T-cell (primary cell): ENCODE measurements at places on chromosomes 4 and X.

DNA sequence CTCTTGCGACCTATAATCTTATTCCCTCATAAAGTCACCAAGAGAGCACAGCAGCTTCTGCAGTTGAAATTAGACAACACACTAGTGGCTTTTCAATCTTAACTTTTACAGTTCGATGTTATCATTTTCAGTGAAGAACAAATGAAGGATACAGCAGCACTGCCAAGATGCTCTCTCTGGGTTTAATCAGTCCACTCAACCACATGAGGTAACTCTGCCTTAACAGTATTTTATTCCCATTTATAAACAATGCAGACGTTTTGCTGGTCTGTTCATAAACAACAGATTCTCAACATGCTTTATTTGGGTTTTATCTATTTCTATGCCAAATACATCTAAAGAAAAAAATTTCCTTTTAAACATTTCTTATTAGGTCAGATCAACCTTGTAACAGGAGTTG, 646.0 kb upstream of the FAM241A start:
- no peak for DNase-seq

DNA sequence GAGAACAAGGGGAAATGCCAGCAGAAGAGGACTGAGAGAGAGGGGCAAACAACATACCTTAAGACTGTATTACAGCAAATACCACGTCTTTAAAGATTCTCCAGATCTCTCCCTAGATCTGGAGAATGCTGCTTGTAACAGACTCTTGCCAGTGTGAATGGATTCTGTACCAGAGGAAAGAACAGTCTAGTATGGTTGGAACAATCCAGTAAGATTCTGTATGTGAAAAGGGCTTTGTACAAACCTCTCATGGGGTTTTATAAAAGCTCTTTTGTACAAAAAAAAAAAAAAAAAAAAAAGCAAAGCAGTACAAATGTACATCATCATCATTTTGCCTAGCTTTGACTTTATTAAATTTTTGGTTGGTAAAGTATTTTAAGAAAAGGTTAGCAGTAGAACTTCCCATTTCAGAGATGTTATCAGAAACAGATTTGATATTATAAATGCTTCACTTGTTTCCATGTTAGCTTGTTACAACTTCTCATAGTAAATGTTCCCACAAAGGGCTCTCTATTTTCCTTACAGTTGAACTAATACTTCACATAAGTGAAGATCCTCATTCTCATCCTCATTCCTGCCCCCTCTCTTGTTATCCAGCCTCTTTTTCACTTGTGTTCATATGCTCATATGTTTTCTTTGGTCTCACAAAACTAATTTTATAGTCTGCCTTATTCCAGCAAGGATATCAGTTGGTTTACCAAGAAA, 144.2 kb downstream of the EDA start:
- no peak for DNase-seq

- DNase-seq = no peak
Measured at GRCh38 chr4:61336488-61336887, 136.4 kb downstream of the ADGRL3 start.

DNA sequence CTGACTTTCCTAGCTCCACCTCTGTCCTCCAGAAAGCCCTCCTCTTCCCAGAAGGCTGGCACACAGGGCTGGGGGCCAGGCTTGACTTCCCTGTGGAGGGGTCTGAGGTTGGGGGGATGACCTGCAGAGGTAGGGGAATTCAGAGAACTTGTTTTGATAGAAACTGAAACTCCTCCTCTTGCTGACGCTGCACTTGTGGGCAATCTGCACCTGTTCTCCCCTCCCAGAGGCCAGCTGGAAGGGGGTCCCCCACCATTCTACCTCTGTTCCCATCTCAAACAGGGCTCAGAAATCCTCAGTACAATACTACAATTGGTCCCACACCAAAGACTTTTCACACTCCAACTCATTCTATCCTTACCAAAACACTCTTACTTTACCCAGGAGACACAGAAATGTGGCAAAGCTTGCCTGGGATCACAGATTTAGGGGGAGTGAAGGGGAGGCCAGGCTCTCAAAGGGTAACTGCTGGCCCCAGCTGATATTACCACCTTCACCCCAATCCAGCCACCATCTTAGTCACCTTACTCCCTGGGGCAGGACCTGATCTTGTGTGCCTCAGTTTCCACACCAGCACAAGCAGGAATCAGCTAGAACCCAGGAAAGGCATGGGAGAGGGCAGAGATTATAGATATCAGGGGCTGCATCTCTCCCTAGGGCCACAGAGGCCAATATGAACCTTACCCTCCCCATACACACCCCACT, 18.5 kb downstream of the OTUD5 start:
- DNase-seq = peak; percentile 85

GRCh38 chr4:53598901-53599300, 7.6 kb upstream of the LNX1 start:
- DNase-seq = no peak

DNA sequence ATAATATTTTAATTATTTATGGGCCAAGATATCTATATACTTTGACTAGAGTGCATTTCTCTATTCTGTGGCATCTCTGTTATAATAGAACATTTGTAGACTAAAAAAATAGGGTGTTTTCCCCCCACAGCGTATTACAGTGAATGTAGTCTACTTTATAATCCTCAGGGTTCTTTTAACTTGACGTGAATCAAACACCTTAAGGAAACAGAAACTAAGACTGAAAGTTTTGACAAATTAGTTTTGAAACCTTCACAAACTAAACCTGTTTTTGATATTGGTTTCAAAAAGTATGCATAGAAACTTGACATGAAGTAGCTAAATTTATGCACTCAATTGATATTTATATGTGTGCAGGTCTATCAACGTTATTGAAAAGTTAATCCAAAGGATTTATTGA, 1963.1 kb upstream of the TENM3 start:
- DNase-seq = no peak

GRCh38 chr4:126227428-126227827, 912.7 kb downstream of the FAT4 start:
- DNase-seq = no peak

DNA sequence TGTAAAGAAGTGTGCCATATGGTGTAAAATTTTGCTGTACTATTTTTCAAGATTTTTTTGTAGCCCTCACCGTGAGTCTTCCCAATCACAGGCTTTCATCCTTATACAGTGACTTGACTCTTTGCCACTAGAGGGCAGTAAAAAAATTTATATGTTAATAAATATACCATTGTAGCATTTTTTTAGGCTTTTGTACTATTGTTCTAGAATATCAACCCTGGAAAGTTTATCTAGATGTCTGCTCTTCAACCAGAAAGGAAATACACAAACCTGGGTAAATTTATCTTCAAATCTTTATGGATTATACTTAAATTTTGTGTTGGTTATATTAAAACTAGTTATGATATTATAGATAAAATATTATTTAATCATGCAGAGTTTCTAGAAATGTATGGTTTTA, 235.3 kb downstream of the TENM3 start:
- no peak for DNase-seq

DNA sequence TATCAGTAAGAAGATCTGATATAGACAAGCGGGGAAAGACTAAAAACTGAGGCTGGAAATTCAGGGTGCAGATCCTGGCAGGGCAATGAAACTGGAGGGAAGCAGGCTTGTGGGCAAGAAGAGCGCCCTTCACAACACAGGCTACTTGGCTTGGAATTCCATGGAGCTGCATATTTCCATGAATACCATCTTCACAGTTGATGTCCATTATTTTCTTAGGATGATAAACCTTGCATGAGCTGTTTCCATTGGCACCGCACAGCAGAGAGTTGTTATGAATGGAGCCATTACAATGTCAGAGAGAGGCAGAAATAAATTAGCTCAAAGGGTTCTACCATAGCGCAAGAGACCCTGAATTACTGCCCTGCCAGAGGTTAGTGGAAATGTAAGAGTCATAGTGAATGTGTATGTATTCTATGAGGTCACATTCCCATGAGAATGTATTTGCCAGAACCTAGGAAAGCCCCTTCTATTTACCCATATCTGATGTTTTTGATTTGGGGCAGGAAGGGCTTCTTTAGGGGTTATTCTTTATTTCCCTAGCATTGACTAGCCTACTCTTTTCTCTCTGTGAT, 215.6 kb downstream of the PALLD start:
- DNase-seq = no peak

DNA sequence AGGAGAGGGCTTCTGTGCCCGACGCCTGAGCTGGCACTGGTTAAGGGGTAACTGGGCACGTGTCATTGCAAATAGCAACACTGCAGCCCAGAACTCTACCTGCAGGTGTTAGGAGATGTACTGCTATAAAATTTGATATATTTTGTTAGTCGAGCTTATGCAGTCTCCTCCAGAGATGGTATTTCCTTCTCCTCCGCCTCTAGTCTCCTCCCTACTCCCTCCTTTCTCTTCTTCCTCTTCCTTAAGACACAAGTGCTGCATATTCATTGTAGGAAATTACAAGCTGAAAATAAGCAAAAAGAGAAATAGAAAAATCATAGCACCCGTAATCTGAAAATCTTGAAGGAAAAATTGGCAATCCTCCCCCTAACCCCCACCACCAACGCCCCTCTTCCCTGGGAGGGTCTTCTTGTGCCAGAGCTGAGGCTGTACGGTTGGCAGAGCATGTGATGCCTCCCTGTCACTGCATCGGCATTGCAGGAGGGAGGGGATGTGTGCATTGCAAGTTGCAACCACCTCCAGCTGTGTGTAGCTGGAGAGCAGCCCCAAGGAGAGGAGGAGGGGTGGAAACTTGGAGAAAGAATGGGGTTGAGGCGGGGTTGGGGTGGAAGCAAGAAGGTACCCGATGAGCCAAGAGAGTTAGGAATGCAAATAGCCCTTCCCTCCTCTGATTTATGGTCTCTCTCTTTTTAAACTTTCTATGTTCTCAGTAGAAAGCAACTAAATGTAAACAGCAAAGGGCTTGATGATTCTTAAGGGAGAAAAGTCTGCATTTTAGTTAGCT, 48.3 kb upstream of the MND1 start:
- DNase-seq = no peak

DNA sequence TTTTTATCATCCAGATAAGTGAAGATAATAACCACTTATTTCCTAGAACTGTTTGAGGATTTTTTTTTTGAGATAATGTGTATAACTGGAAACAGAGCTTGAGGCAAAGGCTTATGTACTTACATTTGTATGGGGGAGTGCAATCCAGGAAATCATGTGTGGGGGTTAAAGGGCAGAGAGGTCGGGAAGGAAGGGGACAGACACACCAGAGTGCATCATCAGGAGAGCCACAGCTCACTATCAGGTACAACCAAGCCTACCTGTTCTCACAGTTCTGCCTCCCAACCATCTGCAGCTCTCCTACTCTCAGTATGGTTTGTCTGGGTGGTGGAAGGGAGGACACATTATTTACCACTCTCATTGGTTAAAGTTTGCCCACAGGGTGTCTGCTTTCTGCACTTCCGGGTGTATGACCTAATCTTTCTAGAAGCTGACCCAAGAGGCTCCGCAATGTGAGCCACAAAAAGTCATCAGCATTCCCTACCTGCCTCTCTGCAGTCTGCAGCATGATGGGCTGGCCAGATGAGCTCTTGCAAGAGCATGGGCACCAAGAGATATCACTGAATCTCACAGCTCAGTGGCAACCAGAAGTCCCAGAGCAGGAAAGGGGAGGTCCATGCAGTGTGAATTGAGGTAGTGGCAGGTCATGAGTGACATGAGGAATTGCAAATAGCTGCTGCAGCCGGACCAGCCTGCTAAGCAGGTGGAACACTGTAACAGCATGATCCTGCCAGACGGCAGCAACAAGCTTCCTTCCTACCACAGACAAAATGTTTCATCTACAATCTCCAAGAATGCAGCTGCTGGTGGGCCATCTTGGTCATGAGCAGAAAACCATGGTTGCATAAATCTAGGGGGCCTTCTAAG, 36.9 kb upstream of the SPRY1 start:
- no peak for DNase-seq

DNA sequence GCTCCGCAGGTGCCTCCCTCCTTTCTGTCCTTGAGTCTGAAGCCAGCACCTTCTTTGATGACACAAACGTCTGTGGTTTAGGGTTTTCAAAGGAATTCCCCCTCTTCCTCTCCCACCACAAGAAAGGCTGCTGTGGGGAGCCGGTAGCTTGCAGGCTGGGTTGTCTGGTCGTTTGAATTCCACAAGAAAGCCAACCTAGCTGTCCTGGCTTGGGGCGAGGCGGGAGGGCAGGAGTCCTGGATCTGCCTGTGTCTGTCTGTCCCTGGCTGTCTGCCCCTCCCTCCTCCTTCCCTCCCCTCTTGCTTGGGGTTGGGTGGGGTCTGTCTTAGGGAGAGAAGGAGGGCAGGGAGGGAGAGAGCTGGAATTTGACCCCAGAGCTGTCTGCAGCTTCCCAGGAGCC, 56.3 kb downstream of the SHROOM2 start:
- no peak for DNase-seq
